MCF 10A (cell line): ENCODE measurements at places on chromosomes 16 and 17.

DNA sequence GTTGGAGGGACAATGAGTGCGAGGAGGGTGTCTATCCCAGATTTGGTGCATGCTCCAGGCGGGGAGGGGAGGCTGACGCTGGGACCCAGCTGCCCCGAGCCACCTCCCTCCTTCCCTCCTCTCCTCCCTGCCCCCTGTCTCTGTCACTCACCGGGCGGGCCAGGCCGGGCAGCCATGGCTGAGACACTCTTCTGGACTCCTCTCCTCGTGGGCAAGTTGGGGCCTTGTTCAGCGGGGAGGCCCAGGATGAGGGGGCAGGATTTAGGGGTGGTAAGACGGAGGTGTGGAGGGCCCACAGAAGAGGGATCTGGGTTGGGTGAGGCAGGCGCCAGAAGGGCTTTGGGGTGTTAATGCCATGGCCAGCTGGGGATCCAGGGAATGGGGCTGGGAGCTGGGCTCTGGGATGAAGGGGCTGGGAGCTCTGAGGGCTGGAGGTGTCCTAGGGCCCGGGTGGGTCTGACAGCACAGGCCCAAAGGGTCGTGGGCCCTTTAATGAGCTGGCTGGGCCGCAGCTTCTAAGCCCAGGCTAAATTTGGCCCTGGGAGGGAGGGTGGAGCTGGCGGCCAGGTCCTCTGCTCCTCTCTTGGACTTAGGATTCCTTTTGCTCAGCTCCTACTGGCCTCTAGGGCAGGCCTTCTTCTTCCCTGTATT is at the start of gene SGCA:
TSS of gene SGCA (plus strand) at position 139 of the 651 bp plus-strand sequence. CDS start at position 175, 36 bp downstream.
- no peak for DNase-seq

- DNase-seq, result no peak
Measured at GRCh38 chr16:27999687-28000086, 63.8 kb downstream of the GSG1L start.

- DNase-seq, result no peak
Measured at GRCh38 chr17:40034426-40035161, 19.4 kb downstream of the CSF3 start.

GRCh38 chr17:75981019-75981615 is 2.1 kb downstream of the TEN1 start:
- no peak for DNase-seq

- no peak for DNase-seq
Measured at GRCh38 chr17:73867056-73867455, 222.8 kb upstream of the SDK2 start.
